ACHN (cell line): ENCODE measurements at places on chromosomes 5 and 9.

DNA sequence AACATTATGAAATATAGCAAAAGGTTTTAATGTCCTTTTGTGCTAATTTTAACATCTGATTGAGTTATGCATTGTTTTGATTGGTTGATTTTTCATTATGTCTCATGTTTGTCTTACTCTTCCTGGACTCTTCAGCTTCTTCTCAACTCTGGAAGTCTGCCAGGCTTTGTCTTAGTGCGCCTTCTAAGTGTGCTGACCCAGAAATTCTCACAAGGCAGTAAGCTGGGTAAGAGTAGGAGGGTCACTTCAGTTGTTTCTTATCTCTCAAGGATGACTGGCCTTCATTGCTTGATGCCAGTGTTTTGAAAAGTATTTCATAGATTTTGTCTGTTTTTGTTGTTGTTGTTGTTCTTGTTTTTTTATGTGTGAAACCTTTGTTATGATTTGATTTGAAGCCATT, 59.2 kb downstream of the RIC1 start:
- DNase-seq = no peak

- DNase-seq = no peak
These were observed 44.2 kb downstream of the FAF2 start for GRCh38 chr5:176492431-176492830.

- no peak for DNase-seq
These were observed 166.2 kb upstream of the KLF9 start for GRCh38 chr9:70580606-70581195.

GRCh38 chr5:175195698-175196656, 248.0 kb downstream of the DRD1 start:
- no peak for DNase-seq

DNA sequence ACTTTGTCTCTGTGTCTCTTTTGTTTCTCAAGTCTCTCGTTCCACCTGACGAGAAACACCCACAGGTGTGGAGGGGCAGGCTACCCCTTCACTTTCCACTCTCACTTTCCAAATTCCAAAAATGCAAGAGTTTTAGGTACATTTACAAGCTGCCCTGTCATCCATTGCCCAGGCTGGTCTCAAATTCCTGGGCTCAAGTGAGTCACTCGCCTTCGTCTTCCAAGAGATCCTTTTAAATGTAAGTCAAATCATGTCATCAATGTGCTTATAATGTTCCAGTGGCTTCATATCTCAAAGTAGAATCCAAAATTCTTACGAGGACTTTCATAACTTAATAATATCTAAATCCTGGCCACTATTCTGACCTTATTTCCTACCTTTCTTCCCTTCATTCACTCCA, 20.4 kb upstream of the UGCG start:
- DNase-seq = no peak

DNA sequence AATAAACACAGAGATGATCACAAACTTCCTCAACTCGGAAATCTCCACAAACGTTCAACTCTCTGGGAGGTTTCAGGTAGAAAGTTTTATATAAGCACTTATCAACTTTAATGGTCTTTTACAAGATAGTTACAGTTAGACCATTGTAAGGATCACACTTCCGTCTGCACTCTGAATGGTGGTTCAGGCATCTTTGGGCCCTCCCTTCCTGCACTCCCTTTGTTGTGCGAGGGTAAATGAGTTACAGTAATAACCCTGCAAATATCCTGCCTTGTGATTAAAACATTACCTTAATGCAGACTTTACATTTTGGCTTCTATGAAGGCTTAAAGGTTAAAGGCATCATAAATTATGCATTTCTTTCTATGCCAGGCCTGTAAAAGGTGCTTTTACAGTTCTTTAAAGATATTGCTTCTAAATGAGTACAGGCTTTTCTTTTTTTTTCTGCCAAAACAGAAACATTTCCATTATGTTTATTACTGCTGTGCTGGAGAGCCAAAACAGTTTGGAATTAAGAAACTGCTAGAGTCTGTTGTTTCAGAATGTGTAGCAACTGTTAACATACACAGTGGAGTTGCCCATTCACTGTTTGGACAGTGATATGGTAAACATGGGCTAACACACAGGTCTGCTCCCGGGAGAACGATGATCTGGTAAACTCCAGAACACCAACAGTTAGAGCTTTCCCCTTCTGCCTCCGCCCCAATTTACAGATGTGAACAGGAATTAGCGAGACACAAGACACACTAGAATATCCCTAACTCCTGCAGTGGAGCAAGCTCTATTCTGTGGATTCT, 1.1 kb downstream of the PRUNE2 start:
- peak; percentile 31 for DNase-seq

DNA sequence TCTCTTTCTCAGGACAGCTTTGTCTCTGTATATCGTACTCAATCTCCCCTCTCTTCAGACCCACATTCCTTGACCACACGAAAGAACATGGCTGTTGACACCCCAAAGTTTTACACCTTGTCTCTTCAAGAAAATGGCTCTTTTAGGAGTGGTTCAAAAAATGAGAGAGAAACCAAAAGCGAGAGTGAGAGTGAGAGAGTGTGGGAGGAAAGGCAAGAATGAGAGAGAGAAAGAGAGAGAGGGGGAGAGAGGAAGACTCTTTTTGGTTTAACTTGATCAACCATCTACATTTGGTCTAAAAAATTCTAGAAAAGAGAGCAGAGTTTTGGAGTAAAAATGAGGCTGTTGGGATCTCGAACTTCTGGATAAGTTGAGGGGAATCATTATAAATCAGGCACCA, 581.8 kb upstream of the WWC1 start:
- no peak for DNase-seq

DNA sequence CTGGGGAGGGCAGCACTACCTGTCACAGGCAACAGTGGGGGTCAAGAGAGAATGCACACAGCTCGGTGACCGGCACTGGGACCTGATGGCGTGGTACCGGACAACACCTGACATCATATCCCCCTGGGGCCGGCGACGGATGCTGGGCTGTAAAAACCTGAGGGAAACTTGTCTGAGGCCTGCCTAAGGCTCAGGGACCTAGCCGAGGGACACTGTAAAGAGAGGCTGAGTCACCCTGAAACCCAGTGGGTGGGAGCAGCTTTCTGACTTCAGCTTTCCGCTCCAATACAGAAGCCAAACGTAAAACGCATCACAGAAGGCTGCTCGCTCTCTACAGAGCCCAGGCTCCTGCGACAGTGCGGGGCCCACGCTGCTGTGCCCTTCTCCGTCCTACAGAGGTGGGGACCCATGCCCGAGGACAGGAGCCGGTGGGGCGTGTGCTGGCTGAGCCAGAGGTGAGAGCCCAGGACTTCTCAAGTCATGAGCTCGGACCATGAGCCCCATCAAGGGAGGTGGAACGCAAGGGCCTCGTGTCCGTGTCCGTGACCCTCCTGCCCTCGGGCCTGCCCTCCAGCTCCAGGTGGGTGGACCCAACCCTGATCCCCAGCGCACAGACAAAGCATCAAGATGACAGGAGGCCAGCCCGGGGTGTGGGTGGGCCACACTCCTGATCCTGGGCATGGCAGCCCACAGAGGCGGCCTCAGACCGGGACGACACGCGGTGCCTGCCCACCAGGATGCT, 5.3 kb downstream of the RALGDS start:
- no peak for DNase-seq

DNA sequence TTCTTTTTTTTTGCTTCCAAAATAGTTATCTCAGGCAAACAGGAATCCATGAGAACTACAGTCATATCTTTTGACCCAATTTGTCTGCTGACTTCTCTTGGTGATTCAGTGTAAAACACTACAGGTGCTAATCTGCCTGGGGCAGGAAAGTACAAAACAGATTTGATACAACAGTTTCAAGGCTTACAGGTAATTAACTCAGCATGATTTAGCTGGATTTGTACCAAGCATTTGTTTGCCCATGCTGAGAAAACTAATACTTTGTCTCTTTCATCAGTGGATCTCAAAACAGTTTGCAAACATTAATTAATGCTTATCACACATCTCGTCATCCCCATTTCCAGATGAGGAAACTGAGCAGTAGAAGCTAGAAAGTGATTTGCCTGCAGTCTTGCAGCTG, 312.5 kb upstream of the SEMA6A start:
- DNase-seq = no peak

GRCh38 chr5:31531543-31531887, 378 bp downstream of the DROSHA start:
- DNase-seq = peak; percentile 30

GRCh38 chr9:81605170-81605670, 84.1 kb downstream of the TLE1 start:
- no peak for DNase-seq

DNA sequence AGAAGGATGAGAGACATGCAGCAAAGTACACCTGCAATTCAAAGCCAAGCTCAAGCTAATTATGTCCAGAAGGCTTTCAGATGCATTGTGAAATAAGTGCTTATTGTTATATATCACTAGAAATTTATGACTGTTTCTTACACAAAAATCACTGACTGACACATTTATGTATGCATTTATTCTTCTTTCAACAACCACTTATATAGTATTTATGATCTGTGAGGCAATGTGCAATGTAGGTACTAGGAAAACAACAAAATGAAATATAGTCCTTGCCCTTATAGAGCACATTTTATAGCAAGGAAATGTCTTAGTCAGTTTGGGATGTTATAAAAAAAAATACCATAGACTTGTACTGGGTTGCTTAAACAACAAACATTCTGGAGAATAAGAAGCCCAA, 167.6 kb downstream of the YIPF5 start:
- no peak for DNase-seq

DNA sequence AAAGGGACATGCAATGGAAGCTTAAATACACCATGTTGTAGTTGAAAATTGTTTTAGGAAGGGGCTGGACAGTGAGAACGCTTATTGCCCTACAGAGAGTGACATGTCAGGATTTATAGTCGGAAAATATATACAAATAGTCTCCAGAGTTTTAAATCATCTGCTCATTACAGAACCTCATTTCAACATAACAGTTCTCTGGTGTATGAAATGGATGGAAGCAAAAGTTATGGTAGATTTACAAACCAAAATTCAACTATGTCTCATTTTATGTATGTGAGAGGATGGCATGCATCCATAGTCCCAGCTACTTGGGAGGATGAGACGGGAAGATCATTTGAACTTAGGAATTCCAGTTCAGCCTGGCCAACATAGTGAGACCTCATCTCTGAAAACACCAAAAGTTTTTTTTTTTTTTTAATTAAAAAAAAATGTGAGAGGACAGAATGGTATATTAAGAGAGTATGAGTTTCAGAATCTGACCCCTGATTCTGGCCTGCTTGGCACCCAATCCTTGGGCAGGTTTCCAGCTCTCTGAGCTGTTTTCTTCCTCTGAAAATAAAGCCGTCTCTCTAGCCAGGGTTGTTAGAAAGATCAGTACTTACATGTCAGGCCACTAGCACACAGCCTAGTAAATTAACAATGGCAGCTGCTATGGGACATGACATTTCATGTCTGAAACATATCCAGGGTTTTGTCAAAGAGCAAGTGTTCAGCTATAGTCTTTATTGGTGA, 40.1 kb downstream of the IQGAP2 start:
- DNase-seq = no peak

- DNase-seq = no peak
These were observed 39.5 kb upstream of the TNFSF15 start for GRCh38 chr9:114845373-114845772.

DNA sequence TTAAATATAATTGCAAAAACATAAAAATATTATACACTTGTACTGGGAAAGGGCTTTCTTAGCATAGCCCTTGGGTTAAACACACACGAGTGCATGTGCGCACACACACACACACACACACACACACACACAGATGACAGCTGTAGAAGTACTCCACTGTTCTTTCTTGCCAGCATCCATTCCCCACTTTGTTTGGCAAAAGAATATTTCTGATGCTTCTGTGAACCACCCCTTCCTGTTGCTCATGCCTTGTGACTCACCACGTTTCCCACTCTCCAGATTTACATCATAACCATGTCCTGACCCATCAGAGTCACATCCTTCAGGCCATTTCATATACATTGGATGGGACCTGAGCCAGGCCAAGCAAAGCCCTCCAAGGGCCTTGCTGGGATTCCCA, 280.1 kb downstream of the DNAH5 start:
- peak; percentile 3 for DNase-seq

DNA sequence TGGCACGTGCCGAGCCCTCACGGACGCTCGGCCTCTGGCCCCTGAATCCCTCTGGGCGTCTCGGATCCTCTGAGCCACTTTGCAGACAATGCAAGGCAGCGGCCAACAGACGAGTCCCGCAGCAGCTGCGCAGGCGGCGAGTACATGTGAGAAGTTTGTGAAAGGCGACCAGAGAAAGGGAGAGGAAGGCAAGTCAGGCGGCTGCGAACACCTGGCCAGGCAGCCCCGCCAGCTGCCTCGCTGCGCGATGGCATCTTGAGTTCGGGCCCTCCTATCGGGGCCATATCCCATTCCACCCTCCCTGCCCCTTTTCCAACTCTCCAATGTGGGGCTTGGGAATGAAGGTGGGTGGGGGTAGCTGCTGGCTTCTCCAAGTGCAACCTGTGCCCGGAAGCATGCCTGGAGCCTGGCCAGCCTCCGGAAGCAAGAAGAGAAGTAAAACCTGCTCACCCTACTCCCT, 4.5 kb upstream of the POU4F3 start:
- DNase-seq = no peak

DNA sequence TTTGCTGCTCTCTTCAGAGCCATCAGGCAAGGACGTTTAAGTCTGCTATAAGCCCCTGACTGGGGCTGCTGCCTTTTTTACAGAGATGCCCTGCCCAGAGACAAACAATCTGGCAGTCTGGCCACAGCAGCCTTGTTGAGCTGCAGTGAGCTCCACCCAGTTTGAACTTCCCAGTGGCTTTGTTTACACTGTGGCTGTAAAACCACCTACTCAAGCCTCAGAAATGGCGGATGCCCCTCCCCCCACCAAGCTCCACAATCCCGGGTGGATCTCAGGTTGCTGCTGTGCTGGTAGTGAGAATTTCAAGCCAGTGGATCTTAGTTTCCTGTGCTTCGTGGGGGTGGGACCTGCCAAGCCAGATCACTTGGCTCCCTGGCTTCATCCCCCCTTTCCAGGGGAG, 59.7 kb upstream of the SNCAIP start:
- no peak for DNase-seq

DNA sequence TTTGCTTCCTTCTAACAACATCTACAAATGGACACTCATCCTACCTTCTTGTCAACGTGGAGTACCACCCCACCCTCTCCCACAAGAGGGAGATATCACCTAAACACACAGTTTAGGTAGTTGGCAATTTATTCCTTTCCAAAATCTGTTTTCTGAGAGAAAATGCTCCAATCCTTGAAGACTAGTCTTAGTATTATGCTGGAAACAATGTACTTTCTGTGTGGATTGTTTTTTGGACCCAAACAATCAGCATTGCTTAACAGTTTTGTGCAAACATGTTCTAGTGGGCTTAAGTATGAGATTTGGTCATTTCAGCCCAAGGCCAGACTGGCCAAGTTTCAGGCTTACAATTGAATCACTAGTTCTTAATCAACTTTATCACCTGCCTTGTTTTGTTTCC, 359.1 kb downstream of the ARHGEF28 start:
- no peak for DNase-seq

GRCh38 chr5:119290161-119290569, 65.7 kb upstream of the TNFAIP8 start:
- no peak for DNase-seq

GRCh38 chr9:84394036-84394435, 53.5 kb upstream of the SLC28A3 start:
- DNase-seq = no peak
